Left lobe of liver (tissue), 2 donors: ENCODE measurements at places on chromosomes 7 and 10. TPM values are rescaled to one million over a fixed set of nuclear protein-coding genes. Genes with fewer than 3 reads are reported as not detected.

DNA sequence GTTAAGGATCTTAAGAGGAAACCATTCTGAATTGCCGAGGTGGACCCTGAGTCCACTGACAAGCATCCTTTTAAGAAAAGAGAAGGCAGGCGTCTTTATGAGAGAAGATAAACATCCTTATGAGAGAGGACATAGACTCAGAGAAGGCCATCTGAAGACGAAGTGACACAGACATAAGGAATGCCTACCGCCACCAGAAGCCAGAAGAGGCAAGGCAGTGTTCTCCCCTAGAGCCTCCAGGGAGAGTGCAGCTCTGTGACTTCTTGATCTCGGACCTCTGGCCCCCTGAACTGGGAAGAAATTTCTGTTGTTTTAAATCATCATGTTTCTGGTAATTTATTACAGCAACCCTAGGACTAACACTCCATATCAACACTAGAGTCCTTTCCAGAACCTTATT lies 25.2 kb upstream of the ING3 start:
- no peak for DNase-seq

DNA sequence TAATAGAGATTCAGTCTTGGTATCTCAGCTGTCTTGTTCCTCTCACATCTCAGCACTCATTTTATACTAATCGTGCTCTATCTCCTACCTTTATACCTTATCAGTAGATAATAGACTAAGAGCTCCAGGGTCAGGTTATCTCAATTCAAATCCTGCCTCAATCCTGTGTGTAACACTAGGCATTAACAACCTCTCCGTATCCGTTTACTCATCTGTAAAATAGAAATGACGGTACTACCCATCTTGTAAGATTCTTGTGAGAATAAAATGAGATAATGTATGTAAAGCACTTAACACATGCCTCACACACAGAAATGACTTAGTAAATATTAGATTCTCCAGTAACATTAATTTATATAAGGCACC lies 622 bp upstream of the P4HA1 start:
- no peak for DNase-seq

LRRD1 gene
- not detected for total RNA-seq

OGA gene
- total RNA-seq = 32.8 TPM

CPA2 gene
- total RNA-seq = 1.9 TPM
